Non-pigmented ciliary epithelial cell (primary cell): ENCODE measurements at places on chromosomes 3 and 15.

GRCh38 chr15:85380812-85381642, 624 bp downstream of the AKAP13 start:
- no peak for DNase-seq

- no peak for DNase-seq
Observed at GRCh38 chr15:66053991-66054390, 184.7 kb downstream of the RAB11A start.

- no peak for DNase-seq
Observed at GRCh38 chr15:78360367-78360801, 20.2 kb downstream of the CRABP1 start.

DNA sequence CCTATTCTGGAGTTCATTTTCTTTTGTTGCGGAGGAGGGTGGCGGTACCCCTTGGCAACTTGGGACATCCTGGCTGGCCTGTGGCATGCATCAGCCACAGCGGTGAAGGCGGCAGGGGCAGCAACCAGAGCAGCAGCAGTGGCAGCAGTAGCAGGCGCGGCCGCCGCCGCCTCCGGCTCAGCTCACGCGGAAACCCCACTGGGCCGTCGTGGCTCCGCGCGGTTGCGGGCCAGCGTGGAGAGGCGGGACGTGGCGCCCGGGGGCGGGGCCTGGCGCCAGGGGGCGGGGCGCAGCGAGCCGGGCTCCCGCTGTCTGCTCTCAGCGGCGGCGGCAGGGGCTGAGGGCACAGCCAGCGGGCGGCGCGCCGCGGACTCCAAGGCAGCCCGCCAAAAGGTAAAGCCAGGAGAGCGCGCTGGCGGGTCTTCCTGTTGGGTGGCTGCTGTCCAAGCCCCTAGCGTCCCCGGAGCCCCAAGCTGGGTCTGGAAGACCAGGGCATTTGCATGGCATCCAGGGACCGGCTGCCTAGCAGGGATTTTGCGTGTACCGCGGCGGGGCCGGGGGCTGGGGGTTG, 334.4 kb upstream of the THRB start:
- no peak for DNase-seq

DNA sequence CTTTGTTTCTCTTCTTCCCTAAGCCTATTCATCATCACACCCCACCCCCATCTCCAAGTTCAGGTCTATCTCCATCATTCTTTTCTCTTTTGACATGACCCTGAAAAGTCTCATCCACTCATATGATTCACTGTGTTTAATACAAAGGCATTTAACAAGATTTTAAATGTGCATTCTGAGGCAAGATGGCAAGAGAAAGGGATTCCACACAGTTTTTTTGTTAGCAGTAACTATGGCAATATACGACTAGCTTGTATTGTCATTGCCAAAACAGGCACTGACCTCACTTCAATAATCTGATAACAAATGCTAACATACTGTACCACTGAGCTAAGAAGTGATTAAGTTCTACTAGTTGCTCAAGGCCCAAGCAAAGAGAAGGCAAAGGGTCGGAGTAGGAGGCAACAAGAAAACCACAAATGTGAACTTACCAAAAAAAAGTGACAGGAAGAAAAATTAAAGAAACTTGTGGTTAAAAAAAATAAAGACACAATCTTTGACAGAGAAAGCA, 53.2 kb downstream of the FBN1 start:
- peak; percentile 99 for DNase-seq

DNA sequence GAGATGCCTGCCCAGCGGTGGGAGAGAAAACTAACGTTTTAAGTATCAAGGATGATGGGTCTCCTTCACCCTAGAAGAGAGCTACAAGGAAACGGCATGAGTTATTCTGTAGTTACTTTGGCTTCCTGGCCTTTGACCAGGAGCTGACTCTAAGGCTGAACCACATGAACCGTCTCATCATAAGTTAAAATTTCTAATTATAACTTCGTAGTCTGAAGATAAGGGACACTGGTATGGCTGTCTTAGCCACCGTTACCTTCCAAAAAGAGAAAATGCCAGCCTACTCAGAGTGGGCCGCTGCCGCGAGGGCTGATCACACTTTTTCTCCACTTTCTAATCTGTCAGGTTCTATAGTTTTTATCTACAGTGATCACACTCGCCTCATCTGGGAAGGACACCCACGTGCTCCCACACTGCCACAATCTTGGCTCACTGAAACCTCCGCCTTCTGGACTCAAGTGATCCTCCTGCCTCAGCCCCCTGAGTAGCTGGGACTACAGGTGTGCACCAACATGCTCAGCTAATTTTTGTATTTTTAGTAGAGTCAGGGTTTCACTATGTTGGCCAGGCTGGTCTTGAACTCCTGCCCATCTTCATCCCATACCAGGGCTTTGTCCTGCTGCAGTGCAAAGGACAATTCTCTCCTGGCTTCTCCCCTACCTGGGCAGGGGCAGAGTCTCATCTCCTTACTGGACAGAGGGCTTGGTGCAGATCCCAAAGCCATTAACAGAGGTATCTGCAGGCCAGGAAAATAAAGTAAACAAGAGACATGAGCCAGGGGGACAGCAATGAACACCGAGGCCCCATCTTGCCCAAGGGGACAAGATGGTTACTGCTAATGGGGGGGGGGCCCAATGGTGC, 73.4 kb downstream of the RFTN1 start:
- no peak for DNase-seq

DNA sequence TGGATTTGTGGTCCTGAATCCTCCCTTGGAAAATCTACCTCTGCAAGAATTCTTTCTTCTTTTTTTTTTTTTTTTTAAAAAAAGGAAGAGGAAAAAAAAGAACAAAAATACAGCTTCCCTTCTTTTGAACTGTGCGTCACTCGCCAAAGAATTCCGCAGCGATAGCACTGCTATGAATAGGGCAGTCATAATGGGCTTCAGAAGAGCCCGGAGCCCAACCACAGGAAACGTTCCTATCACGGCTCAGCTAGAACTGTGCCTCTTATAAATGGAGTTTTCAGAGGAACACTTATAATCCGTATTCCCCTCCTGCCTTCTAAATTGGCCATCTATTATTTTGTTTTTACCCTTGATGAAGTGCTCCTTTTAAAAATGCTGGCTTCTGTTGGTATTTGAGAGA, 227.7 kb downstream of the ADAMTS17 start:
- DNase-seq: peak; percentile 79

GRCh38 chr3:14791343-14791945, 27.3 kb upstream of the FGD5 start:
- DNase-seq: no peak

DNA sequence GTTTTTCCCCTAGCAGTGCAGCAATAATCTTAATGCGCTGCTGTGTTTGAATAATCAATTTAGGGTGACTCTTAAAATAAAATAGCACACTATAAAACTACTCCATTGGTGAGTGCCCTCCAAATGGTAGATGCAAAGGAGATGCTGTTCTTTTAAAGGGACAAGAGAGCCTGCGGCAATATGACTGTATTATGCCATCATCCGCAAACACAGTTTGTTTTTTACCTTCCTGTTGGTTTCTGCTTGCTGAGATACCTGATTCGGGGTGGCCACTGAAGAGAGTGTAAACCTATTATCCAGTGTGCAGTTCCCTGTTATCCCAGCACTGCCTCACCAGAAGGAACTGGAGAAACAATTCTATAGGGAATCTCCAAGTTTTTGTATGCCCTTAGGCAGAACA, 523.1 kb upstream of the TGFBR2 start:
- no peak for DNase-seq

DNA sequence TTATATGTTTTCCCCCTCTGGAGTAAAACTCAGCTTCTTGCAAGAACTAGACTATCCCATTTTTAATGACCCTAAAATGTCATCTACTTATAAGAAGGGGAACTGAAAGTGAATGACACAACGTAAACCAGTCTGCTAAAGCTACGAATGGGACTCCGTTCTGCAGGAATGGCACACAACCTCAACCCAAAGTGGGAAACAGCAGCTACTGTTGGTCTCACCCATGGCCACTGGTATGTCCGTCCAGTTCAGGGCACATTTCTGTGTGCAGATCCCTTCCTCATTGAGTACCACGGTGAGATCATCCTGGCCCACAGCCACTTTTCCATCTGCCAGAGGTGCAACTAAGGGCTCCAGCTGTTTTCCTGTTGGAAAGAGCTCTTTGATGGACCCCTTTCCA, 23.8 kb downstream of the VPS39 start:
- DNase-seq: no peak

DNA sequence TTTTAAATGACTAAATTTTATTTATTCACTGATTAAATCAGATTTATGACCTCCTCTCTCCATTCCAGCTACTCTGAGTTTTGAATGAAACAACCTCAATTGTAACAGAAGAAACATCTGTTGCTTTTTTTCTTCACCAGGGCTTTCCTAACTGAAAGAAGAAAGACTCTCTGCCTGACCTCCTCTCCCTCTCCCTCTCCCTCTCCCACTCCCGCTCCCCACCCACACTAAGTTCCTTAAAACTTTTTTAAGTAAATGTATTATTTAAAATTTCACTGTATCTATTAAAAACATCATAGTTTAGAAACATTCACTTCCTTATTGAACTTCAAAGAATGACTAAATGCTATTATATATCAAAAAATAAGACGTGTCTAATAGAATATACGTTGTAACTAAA, 122.0 kb downstream of the TFDP2 start:
- no peak for DNase-seq

GRCh38 chr3:173796890-173797289, 399.3 kb downstream of the NLGN1 start:
- DNase-seq: no peak
